ENCODE measurements at places on chromosomes 6 and 20. TPM values are rescaled to one million over a fixed set of nuclear protein-coding genes. Genes with fewer than 3 reads are reported as not detected.

DNA sequence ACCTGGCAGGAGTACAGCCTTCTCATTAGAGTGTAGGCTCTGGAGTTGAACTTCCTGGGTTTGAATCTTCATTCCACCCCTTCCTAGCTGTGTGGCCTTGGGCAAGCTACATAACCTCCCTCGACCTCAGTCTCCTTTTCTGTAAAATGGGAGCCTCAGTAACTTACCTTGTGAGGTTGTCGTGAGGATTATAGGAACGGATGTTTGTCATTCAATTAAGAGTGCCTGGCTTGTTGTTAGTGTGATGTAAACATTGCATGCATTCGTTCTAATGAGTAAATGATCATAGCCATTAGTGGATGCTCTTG lies 45.2 kb downstream of the TOX2 start:
- no peak for DNase-seq
- peaks cover 7% of the 10 kb centered on the region for H3K4me1 ChIP-seq
- no peaks in the 10 kb centered on the region for H3K36me3 ChIP-seq
- peak overlapping the region; percentile 1 for H3K27ac ChIP-seq

- H3K4me1 ChIP-seq = peaks cover 10% of the 10 kb centered on the region
- no peaks in the 10 kb centered on the region for H3K27me3 ChIP-seq
- H3K36me3 ChIP-seq = no peaks in the 10 kb centered on the region
- H3K4me3 ChIP-seq = no peak overlapping the region
These were observed 6.0 kb downstream of the MMP9 start for GRCh38 chr20:46014517-46015396.

GRCh38 chr6:37523412-37523811 lies 23.7 kb upstream of the CCDC167 start:
- H3K27me3 ChIP-seq = no peaks in the 10 kb centered on the region
- no peak overlapping the region for H3K4me3 ChIP-seq
- no peak for DNase-seq
- H3K36me3 ChIP-seq = no peaks in the 10 kb centered on the region
- no peaks in the 10 kb centered on the region for H3K4me1 ChIP-seq

Gene ALDH8A1
- total RNA-seq = 91.4 TPM

Gene TINAG
- total RNA-seq = not detected

DNA sequence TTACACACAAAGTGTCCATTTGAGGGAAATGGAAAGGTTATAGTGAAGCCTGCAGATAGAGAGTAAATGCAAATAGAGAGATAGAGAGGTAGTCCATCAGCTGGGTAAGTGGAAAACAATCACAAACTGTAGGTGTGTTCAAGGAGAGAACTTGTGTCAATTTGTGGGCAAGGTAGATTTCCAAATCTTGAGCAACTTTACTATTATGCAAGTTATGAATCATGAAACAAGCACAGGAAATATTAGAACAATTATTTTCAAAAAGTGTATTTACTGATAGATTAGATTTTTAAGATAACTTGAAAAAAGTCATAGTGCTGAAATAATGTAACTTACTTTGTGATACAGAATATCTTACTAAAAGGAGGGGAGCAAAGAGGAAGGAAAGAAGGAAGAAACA lies 792.9 kb downstream of the EYS start:
- no peaks in the 10 kb centered on the region for H3K4me1 ChIP-seq
- no peak overlapping the region for H3K4me3 ChIP-seq
- no peak overlapping the region for H3K27ac ChIP-seq
- DNase-seq = no peak
- no peaks in the 10 kb centered on the region for H3K27me3 ChIP-seq
- H3K36me3 ChIP-seq = no peaks in the 10 kb centered on the region

DNA sequence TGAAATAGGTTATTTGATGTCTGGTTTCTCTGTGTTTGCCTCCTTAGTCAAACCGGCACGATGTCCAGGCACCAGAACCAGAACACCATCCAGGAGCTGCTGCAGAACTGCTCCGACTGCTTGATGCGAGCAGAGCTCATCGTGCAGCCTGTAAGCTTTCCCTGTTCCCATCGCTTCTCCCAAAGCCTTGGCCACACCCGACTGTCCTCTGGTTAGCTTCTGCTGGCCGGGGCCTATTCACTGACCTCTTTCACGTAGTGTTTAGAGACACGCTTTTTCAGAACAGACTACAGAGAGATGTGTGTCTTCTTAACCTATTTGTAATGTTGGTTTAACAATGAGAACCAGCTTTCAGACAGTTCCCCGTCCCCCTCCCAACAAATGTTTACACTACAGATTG lies 14.2 kb downstream of the DSP start:
- no peak for DNase-seq
- H3K27ac ChIP-seq = no peak overlapping the region
- no peaks in the 10 kb centered on the region for H3K36me3 ChIP-seq
- no peaks in the 10 kb centered on the region for H3K4me1 ChIP-seq
- no peak overlapping the region for H3K4me3 ChIP-seq
- no peaks in the 10 kb centered on the region for H3K27me3 ChIP-seq

DNA sequence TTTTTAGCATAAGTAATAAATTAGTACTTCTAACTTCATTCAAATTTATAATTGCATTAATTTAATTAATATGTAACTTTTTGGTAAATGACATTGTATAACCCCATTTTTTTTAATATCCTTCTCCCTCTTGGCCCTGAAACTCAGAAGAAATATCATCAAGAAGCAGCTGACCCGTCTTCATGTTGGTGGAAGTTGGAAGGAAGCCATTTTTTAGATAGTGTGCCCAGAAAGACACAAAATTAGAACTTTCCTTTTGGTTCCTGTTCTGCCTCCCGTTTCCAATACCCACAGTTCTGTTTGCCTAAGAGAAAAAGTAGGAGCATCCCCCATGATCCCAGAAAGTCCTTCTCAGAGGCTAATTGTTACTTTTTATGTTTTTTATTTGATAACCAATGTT lies 65.5 kb downstream of the PLCB4 start:
- H3K36me3 ChIP-seq = no peaks in the 10 kb centered on the region
- H3K27me3 ChIP-seq = no peaks in the 10 kb centered on the region
- H3K4me3 ChIP-seq = no peak overlapping the region
- H3K27ac ChIP-seq = no peak overlapping the region

Gene NPEPL1
- 13.9 TPM for total RNA-seq

GRCh38 chr6:137904822-137905617 lies 38.0 kb downstream of the TNFAIP3 start:
- H3K27me3 ChIP-seq = no peaks in the 10 kb centered on the region
- H3K36me3 ChIP-seq = no peaks in the 10 kb centered on the region
- H3K27ac ChIP-seq = no peak overlapping the region
- no peak for DNase-seq
- H3K4me1 ChIP-seq = no peaks in the 10 kb centered on the region

GRCh38 chr20:46607849-46608497 lies 43.3 kb downstream of the SLC13A3 start:
- H3K36me3 ChIP-seq = no peaks in the 10 kb centered on the region
- H3K4me1 ChIP-seq = no peaks in the 10 kb centered on the region
- H3K27me3 ChIP-seq = no peaks in the 10 kb centered on the region
- peak overlapping the region; percentile 57 for H3K27ac ChIP-seq

GRCh38 chr20:3115190-3116107 lies 30.9 kb upstream of the AVP start:
- H3K4me1 ChIP-seq = no peaks in the 10 kb centered on the region
- H3K4me3 ChIP-seq = no peak overlapping the region
- no peaks in the 10 kb centered on the region for H3K36me3 ChIP-seq
- H3K27me3 ChIP-seq = no peaks in the 10 kb centered on the region
- H3K27ac ChIP-seq = no peak overlapping the region
